ENCODE measurements at places on chromosomes 1 and 21. TPM values are rescaled to one million over a fixed set of nuclear protein-coding genes. Genes with fewer than 3 reads are reported as not detected.

MYCL gene
- 0.09 TPM for total RNA-seq

SPRR2E gene
- total RNA-seq, result not detected

PTPRU gene
- 2.1 TPM for total RNA-seq

RIPPLY3 gene
- total RNA-seq, result 0.48 TPM

KCNK2 gene
- not detected for total RNA-seq

SRSF10 gene
- 199 TPM for total RNA-seq

PTGFR gene
- not detected for total RNA-seq

DNA sequence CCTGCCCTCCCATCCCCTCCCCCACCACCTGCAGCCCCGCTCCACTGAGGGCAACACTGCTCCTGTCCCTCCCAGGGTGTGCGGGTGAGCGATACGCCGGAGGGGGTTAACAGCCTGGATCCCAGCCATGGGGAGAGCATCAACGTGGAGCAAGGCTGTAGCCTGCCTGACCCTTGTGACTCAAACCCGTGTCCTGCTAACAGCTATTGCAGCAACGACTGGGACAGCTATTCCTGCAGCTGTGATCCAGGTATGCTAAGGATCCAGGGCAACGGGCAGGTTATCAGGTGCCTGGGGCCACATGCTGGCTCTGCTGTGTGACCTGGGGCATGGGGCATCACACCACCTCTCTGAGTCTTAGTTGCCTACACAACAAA lies 15.0 kb downstream of the CELSR2 start:
- ATAC-seq, result no peak

DNA sequence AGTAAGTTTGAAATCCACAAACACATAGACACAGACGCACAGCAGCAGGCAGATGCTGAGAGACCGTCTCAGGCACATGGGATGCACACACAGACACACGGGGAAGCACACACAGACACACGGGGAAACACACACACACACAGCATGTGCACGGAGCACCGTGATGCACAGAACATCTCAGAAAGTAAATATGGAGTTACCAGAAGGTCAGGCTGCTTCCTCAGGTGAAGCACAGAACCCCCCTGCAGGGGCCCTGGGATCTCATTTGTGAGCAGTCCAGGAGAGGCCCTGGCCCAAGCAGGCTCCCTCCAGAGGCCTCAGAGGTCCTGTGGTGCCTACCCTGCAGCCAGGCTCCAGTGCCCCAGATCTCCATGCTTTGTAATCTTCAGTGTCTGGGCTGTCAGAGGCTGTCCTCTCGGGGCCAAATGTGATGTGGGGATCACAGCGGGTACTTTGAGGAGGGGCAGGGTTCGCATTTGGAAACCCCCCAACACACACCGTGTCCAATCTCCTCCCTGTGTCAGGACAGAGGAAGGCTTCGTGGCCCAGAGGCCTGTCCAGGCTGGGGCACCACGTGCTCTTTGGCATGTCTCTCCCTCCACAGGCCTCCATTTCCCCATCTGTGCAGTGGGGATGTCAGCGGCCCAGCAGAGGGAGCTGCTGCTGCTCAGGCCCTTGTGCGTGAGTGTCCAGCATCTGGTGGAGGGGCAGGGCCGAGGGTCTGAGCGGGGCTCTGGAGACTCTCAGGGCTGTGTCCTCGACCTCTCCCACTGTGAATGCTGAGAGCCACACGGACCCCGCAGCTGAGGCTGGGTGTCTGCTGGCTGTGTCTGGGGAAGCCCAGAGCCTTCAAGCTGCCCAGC lies 23.0 kb upstream of the PRSS38 start:
- no peak for ATAC-seq

- no peak for ATAC-seq
These were observed 9.9 kb upstream of the GPR161 start for GRCh38 chr1:168146626-168147025.

DNA sequence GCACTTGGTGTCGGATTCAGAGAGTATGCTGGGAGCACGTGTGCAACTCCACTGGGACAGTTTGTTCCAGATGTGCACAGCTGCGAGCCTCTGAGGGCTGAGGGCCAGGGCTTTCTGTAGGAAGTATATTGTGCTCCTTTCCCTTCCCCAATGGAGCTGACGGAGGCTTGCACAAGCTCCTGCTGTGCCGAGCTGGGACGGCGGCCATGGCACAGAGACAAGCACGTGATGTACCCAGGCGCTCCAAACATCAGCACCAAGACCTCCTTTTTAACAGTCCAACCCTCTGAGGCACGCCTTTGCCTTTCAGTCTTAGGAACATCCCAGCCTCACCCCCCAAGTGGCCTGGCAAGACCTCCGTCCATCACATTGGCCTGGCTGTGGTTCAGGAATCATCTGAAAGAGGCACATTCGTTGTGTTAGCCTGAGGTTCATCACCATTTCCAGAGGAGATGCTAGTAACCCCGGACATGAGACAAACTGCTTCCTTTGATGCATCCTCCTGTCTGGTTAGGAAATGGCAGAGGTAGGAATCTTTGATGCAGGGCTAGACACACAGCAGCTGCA lies 339.2 kb upstream of the KAZN start:
- ATAC-seq, result no peak

DNA sequence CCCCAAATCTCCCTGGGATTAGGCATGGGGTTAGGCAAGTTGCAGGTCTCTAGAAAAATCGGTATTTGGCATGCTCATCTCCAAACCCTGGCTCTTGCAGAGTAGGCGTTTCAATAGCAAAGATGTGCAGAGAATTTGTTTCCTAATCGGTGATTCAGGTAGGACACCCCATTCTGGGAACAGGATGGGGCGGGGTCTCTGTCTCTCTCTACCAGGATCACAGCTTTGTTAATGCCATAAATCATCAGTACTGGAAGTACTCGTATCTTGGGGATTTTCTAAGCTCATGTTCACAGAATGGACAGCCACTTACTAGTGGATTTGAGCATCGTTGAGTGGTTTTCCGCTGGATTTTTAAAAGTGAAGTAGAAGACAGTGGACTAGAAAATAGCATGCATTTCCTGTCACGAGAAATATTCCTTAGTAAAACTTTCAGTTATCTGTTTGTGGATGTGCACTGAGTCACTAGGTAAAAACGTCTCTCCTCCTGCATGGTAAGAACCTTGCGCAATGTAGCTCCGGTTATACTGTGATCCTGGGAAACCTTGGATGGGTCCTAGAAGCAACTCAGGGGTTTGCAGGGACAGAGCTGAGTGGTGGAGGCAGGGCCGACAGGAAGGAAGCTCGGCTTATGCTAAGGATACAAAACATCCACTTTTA lies 5.1 kb downstream of the TMEM51 start:
- no peak for ATAC-seq

GRCh38 chr1:15915991-15916390 lies 59.9 kb downstream of the ZBTB17 start:
- no peak for ATAC-seq

GRCh38 chr21:45615145-45615711 lies 28.3 kb upstream of the PCBP3 start:
- peak; percentile 94 for ATAC-seq

DNA sequence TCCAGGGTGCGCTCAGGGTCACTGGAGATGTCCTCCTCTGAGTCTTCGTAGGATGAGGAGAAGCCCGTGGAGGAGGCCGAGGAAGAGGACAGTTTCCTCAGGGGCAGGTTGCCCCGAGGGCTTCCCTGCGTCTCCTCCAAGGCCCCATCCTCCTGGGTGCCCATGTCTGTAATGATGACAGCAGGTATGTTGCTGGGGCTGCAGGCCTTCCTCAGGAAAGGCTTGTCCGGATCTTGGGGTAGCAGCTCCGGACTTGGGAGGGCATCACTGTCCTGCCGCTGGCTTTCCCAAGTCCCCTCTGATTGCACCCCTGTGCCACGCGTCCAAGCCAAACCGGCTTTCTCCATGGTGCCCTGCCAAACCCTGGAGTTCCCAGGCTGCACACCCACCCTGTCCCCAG lies 3.5 kb downstream of the ITPKB start:
- ATAC-seq, result no peak

- no peak for ATAC-seq
These were observed 4.7 kb downstream of the SPEN start for GRCh38 chr1:15852036-15852827.

GRCh38 chr1:27394282-27394658 lies 1.8 kb downstream of the GPR3 start:
- no peak for ATAC-seq

DNA sequence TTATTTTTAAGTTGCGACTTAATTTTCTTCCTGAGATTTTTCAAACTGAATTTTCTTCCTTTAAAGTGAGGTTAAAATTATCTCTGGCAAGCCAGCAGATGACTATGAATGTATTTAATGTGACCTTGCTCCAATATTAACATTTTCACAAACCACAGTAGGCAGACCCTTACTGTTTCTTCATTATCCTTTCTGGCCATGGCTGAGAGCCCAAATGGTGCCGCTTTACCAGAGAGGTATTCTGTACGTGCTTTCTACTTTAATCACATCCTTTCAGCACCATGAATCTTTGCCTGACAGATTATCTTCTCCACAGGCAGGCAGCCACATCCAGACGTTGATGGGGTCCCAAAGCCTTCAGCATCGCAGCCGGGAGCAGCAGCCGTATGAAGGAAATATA lies 129.6 kb downstream of the LRRC40 start:
- no peak for ATAC-seq

DNA sequence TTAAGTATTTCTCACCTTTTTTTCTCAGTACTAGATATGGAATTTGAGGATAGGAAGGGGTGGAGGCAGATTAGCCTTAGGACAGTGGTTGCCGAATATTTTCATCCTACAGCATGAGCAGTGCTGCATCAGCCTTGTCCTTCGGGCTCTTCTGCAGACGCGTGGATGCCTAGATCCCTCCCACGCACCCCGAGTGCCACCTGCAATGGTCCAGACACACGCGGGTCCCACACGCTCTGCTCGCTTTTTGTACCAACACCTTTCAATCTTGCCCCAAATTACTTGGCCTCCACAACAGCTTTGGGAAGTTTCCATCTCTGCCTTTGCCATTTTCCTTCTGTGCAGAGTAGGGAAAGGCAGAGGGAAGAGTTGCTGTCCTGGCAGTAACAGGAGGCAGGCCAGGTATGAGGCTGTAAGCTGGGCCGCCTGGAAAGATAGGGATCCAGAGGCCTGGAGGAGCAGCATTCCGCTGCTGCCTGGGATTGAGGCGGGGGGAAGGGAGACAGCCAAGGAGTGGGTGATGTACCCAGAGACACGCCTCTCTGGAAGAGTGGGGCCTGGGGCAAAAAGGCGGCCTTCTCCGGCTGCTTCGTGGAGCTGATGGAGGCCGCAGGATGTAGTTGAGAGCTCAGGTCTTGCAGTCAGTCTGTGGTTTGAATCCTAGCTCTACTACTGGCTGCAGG lies 467.7 kb downstream of the KIF26B start:
- ATAC-seq, result no peak

- ATAC-seq, result peak; percentile 45
These were observed 54.4 kb downstream of the PRSS38 start for GRCh38 chr1:227869851-227870305.

GRCh38 chr1:1122078-1122811 lies 6.4 kb upstream of the C1orf159 start:
- ATAC-seq, result peak; percentile 97

DNA sequence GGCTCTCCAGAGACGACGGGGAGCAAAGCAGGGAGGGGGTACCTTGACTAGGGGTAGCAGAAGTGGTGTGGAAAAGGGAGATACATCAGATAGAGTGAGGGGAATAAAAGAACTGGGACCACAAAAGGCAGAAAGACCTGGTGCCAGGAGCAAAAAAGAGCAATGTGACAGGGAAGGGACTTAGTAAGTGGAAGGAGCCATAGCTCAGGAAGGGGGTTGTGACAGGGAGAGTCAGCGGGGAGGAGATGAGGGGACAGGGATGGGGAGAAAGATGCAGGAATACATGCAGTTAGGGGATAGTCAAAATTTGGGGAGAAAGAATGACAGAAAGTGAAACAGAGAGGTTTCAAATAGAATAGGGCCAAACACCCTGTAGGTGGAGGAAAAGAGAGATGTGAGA lies 20.5 kb downstream of the RHOU start:
- ATAC-seq, result no peak

- ATAC-seq, result no peak
These were observed 41.4 kb upstream of the IGSF5 start for GRCh38 chr21:39703578-39703977.

DNA sequence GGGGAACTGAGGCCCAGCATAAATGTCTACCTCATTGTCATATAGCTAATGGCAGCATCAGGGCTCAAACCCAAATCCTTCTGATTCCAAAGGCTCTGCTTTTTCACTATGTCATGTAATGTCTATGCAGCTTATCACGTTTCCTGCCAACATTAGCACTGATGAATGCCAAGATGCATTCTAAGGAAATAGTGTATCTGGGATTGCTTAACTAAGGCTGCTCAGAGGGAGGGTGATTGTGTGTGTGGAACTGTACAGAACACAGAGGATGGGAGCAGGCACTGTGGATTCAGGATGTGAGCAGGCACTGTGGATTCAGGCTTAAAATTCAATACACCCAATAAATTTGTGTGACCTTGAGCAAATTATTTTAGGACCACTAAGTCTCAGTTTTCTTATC lies 456.4 kb upstream of the DEPDC1 start:
- ATAC-seq, result no peak

DNA sequence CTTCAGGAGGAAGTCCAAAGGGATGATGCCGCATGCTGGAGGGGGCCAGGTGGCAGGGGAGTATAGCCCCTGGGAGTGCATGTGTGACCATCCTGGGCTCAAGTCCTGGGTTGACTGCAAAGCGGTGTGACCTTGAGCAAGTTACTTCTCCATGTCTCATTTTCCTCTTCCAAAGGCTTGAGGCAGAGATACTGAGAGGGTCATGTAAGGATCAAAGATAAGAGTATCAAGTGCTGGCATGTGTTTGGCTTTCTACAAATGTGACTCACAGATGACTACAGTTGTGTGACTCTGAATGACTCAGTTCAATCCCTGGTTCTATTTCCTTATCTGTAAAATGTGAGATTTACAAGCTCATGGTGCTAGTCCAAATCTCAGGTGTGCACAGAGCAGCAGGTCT lies 26.1 kb downstream of the PROK1 start:
- ATAC-seq, result peak; percentile 86
